ENCODE measurements at places on chromosomes 2 and 18.

DNA sequence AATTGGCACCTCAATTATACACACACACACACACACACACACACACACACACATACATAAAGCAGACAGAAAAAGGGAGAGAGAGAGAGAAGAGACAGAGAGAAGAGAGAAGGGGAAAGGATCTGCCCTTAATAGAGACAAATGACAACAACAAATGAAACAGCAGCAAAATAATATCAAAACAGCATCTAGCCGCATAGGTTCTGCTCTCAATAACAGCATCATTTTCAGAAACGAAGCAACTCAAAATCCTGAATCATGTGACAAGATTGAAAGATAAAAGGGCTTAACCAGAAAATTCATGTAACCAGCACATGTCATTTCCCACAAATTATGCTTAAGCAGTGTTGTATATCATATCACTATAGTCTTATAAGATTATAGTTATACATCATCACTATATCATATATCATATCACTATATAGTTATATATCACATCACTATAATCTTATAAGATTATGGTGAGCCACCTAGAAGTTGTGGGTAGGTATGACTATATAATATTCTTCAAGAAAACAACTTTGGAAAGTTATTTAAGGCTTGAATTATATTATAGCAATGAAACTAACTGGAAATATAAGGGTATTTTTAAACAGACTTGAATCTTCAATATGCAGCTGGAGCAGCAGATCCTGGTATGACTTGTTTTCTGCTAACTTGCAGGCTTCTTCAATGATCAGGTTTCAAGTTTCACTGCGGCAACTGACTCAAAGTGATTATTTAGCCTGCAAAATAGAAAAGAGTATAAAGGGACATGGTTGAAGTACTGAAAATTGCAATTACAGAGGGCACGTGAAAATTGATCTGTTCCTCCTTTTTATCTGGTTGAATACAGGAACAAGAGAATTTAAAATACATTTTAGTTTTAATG is 16.1 kb upstream of the VPS54 start:
- DNase-seq = peak; percentile 22

- DNase-seq = peak; percentile 77
These were observed 305.0 kb upstream of the EPAS1 start for GRCh38 chr2:45992021-45992740.

- DNase-seq = no peak
These were observed 150.6 kb downstream of the AGPS start for GRCh38 chr2:177543007-177543760.

- DNase-seq = no peak
These were observed 167.2 kb upstream of the REV1 start for GRCh38 chr2:99656994-99657393.

- DNase-seq = no peak
These were observed 61.0 kb downstream of the AQP4 start for GRCh38 chr18:26804519-26804918.

DNA sequence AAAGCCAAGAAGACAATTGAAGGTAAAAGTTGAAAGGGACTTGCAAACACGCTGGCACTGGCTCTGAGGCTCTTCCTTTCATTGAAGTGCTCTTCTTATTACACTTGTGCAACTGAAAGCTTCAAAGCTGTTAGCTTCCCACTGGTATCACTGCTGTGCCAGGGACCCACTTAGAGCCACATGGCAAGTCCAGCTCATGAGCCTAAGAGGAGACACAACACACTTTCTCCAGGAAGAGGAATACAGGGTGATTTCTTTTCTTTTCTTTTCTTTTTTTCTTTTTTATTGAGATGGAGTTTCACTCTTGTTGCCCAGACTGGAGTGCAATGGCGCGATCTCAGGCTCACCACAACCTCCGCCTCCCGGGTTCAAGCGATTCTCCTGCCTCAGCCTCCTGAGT is 218.2 kb downstream of the ATAD2B start:
- DNase-seq = peak; percentile 46

- peak; percentile 9 for DNase-seq
These were observed 8.2 kb upstream of the SMARCAL1 start for GRCh38 chr2:216404010-216404618.

GRCh38 chr2:56337342-56337741 is 153.6 kb downstream of the CCDC85A start:
- DNase-seq = no peak

DNA sequence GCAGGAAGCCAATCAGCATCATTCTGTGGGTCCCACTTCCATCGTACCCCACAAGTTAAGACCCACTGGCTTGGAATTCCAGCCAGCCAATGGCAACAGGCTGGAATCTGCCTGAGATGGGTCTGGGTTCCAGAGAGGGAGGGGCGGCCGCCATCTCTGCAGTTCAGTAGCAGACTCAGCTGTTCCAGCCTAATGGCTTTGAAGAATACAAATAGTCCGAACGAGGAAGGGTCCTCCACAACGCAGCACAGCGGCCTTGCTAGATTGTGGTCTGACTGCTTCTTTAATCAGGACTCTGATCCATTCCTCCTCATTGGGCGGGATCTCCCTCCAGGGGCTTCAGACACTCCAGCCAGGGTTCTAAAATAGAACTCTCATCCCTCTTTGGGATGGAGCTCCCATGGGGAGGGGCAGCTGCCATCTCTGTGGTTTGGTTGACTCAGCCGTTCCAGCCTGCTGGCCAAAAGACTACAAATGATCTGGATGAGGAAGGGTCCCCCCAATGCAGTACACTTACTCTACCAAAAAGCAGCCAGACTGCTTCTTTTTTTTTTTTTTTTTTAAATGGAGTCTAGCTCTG is 42.7 kb upstream of the PAIP2B start:
- DNase-seq = no peak

DNA sequence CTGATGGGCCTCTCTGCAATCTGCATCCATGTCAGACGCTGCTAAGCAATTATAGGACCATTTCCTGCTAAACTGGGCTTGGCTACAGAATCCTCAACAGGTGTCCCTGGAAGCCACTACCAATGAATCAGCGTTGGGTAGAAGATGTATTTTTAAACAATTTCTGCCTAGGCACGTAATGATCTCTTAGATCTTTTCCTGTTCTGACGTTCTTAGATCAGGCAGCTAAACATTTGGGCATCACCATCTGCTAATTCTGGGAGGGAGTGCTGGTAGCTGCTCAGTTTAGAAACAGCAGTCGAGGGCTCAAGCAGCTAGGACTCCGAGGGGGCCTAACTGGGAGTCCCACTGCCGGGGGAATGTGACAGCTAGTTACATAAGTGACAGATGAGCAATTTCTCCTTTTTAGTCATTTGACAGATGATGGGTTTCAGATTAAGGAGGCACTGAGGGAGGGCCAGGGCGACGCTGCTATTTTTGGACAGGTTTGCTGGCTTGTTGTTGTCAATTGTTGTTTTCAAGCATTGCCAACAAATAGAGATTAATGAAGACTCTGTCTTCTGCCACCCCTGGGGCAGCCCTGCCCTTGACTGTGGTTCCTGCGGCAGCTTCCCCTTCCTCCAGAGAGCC is 92.7 kb downstream of the MRO start:
- no peak for DNase-seq

- no peak for DNase-seq
These were observed 44.8 kb downstream of the REV1 start for GRCh38 chr2:99445065-99445464.

- peak; percentile 48 for DNase-seq
These were observed 192.8 kb downstream of the ARHGAP15 start for GRCh38 chr2:143321994-143322393.

- DNase-seq = no peak
These were observed 21.2 kb downstream of the E2F6 start for GRCh38 chr2:11444737-11445136.

DNA sequence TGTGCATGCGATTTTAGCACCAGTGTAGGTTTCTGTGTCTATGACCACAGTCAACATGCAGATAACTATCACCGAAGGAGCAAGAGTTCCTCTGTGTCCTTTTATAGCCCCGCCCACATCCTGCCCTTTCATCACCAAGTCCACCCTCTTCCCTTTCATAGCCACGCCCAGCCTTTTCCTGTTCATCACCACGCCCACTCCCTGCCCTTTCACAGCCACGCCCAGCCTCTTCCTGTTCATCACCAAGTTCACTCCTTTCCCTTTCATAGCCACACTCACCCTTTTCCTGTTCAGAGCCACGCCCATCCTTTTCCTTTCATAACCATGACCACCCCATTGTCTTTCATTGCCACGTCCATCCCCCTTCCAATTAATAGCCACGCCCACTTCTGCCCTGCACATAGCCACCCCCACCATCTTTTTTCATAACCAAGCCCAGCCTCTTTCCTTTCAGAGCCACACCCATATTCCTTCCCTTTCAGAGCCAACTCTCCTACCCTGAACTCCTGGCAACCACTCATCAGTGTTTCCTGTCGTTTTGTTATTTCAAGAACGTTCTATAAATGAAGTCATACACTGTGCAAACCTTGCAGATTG is 273.9 kb downstream of the MYT1L start:
- no peak for DNase-seq

- DNase-seq = no peak
These were observed 18.9 kb upstream of the DPP4 start for GRCh38 chr2:162092658-162093556.

DNA sequence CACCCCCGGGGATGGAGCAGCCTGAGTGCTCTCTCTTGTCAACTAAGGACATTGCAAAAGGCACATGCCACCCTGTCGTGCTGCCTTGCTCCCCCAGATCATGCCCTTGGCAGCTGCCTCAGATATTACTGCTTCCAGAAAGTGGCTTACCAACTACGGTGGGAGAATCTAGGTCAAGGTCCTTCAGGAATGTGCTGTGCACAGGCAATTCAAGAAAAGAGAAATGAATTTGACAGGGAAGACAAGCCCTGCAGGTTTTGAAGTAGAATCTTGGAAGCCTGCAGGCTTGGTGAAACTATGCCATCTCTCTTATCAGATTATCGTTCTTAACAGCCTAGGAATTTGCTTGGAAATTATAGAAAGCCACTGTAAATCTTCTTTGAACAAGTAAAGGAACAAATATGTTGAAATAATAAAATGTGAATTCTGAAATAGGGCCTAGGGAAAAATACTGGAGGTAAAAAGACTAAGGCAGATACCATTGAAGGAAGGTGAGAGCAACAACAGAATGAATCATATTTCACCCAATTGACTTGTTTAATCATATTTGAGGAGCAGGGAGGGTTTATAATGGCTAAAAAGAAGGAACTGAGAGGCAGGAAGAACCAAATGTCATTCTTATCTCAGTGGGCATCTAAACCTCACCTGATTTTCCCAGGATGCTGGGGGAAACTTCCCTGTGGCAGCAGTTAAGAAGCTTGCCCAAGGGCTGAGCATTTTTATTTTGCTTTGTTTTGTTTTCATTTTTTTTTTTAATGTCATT is 94.0 kb upstream of the GLS start:
- no peak for DNase-seq

DNA sequence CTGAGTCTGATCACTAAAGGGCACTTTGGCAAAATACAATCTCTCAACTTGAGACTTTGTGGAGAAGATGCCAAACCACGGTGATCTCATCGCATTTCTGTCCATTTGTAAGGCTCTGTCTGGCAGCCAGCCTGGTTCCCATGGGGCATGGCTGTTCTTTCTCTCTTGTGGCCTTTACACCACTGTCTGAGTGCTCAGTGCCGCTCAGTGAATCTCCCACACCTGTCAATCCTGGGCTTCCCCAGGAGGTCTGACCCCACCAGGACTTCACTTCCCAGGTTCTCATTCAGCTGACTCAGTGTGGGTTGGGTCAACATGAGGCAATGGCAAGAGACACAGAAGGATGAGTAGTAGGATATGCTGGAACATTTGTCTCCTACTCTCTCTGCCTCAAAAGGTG is 96.8 kb upstream of the TRIB2 start:
- DNase-seq = no peak

DNA sequence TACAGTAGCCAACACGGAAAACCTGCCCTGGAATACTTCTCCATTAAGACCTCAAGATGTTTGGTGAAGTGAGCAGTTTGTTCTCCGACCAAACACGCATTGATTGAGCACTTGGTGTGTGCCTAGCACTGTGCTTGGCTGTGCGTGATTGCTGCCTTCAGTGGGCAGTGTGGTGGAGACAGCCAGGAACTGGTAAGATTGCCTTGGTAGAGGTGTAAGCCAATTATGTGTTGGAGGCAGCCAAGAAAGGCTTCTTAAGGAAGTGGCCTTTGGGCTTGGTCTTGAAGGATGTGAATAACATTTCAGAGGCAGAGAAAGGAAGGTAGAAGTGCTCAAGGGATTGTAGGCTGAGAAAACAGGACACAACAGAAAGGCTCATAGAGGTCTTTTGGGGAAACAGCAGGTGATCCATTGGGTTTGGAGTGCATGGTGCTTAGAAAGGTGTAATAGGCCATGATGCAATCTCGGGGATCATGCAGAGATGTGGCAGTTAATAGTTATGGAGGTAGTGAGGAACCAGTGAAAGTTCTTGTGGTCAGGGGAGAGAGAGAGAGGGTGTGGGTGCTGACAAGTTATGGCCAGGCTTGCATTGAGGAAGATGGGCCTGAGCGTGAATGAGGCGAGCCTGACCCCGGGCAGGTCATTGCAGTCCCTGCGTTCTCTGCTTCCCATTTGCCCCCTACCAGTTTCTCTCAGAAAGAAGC is 6.3 kb downstream of the B3GNT2 start:
- no peak for DNase-seq

DNA sequence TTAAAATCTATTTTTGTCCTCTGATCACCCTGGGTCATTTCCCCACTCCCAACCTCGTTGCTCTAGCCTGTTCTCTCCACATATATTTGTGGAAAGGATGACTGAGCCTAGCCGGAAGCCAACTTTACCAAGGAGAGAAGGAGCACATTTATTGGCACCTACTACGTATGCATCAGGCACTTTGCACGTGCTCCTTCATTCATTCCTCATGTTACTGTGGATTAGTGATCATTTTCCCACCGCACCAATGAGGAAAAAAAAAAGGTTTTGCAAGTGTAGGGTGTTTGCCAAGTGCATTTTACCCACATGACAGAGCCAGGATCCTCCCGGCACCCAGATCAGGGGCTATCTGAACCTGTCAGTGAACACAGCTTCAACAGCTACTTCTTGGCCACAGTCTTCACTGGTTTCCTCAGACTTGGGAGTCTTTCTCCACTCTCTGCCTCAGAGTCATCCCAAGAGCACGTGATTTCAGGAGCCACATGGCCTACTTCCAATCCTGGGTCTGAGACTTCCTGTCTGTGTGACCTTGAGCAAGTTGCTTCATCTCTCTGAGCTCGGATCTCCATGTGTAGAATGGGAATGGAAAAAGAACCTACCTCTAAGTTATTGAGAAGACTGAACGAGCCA is 1.9 kb upstream of the C1QL2 start:
- DNase-seq = no peak

Data from DMS79 treated with DMSO at 0.1 percent for 48 hours (cell line).